ENCODE measurements at places on chromosomes 12 and 14.

DNA sequence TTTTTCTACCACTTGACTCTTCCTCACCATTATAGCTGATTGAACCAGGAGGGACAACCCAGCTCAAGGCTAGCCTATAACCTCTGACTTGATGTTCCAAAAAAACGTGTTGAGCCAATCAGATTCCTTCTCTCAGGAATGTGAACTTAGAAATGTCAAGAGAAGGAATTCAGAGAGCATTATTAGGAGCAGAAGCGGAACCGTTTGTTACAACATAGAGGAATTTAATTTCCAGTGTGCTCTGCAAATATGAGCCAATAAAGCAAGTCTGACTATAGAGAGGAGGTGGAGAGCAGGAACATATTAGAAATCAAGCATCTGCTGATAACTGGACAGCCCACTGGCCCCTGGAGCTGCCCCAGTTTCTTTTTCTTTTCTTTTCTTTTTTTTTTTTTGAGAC is 15.3 kb upstream of the PELI2 start:
- DNase-seq = no peak

GRCh38 chr12:271161-271560 is 8.5 kb upstream of the SLC6A13 start:
- no peak for DNase-seq

DNA sequence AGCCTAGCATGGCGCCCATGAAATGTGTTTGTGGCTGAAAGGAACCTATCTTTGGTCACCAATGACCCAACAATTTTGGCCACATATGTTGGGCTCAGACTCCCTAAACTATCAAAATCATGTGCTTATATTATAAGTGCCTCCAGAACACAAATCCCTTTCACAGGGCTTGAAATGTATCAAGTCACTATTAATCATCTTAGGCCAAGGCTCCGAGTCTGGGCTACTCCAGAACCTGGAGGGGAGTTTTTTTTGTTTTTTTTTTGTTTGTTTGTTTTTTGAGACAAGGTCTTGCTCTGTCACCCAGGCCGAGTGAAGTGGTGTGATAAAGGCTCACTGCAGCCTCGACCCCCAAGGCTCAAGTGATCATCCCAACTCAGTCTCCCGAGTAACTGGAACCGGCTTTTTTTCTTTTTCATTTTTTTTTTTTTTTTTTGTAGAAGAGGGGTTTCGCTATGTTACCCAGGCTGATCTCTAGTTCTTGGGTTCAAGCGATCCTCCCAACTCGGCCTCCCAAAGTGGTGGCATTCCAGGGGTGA is 989 bp upstream of the DRAM1 start:
- no peak for DNase-seq

- DNase-seq = no peak
These were observed 74.0 kb downstream of the TTC7B start for GRCh38 chr14:90742252-90742651.

- peak; percentile 100 for DNase-seq
These were observed 1.3 kb downstream of the GLI1 start for GRCh38 chr12:57460841-57461275.

DNA sequence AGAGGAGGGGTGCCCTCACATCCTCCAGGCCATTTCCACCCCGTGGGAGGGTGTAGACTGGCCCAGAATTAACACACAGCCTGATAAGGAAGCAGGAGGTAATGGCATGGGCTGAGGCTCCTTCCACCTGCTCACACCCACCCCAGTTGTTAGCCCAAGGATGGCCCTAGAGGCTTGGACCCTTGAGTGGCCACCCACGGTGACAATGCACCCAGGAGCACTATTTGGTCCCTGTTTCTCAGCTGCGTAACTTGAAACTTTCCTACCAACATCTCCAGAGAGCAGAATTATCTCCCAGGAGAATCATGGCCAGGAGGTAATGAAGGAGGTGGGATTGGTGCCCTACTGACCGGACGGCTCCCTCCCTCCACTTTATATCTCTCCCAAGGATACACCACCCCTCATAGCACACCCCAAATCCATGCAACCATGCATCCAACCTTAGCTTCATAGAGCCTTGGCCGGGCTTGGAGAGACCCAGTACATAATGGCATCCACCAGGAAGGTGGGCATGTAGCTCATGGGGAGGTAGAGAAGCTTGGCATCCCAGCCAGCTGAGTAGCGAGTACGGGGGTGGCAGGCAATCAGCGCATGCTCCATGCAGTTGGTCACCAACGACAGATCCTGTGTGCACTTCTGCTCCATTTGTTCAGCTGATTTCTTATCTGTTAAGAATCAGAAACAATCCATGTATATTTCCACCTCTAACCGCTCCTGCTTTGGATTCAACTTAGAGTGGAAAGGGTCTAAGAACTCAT is 5.6 kb downstream of the RDH16 start:
- DNase-seq = no peak

GRCh38 chr14:63713058-63713457 is 14.8 kb downstream of the SGPP1 start:
- no peak for DNase-seq

DNA sequence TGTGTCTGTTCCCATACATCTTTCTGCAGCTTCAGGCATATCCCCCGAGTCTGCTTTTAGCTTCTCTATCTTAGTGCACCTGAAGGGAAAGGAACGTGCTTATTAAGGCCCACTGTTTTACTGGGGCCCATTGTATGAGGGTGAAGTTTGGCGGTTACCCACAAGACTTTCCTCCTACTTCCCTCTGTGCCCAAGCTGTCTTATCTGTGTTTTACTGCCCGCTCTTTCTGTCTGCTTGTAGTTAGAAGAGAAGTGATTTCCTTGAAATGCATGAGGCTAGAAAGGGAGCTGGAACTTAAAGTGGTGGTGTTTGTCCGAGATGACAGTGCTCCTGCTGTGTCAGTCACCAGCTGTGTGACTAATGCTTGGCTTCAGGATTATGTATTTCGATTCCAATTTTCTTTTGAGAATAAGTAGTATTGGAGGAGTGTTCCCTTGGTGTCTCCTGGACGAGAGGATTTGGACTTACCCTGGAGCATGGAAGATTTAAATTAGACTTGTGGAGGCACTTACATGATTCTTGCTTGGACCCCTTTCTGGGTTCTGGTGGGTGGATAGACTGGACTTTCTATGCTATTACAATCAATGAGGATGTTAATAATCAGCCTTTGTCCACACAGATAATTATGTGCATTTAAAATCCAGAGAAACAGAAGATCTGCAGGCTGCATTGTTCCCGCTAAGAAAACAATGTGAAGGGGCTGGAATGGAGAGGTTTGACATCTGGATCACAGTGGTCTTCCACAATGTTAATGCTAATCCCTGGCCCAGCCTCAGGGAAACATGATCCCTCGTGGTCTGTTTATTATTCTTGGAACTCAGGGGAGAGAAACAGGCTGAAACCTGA is 13.9 kb upstream of the KRT86 start:
- DNase-seq = peak; percentile 66

DNA sequence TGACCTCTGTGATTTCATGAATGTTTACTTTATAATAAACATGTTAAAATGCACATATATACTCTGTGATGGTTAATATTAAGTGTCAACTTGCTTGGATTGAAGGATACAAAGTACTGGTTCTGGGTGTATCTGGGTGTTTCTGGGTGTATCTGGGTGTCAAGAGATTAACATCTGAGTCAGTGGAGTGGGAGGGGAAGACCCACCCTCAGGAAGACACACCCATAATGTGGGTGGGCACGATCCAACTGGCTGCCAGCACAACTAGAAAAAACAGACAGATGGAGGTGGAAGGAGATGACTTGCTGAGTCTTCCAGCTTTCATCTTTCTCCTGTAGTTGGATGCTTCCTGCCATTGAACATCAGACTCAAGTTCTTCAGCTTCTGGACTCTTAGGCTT is 11.9 kb downstream of the NUP37 start:
- DNase-seq = no peak

- DNase-seq = no peak
These were observed 67.8 kb downstream of the OTX2 start for GRCh38 chr14:56742391-56742878.

DNA sequence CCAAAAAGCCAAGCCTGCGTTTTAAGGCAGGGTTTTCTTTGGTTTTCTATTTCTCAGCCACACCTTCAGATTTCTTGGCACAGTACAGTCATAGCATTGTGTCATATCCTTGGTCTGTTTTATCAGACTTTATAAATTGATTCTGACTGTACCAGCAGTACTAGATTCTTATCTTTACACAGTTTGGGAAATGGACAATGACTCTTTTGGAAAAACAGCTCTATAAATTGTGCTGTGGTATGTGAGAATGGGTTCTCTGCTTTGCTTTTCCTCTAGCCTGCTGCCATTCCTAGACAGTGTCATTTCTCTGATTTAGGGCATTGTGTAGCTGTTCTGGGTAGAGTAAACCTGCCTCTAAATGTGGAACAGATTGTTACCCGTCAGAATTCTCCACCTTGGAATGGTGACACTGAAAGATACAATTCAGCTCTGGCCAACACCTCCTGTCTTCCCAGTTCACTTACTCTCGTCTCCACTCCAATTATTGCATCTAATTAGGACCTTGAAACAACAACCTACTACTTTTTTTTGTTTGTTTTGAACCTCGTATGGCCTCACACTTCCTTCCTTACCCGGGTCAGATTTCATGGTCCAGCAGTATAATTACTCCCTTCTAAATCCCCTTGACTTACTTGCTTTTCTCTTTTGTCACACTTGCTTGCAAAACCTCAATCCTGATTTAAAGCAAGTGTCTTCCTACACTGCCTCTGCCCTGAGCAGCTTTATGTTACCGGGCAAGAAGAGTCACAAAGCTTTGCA is 226.3 kb downstream of the ERC1 start:
- DNase-seq = peak; percentile 42

- DNase-seq = no peak
These were observed 111.2 kb downstream of the MGST1 start for GRCh38 chr12:16458521-16459078.

GRCh38 chr14:68964300-68965093 is 14.6 kb downstream of the ACTN1 start:
- no peak for DNase-seq

DNA sequence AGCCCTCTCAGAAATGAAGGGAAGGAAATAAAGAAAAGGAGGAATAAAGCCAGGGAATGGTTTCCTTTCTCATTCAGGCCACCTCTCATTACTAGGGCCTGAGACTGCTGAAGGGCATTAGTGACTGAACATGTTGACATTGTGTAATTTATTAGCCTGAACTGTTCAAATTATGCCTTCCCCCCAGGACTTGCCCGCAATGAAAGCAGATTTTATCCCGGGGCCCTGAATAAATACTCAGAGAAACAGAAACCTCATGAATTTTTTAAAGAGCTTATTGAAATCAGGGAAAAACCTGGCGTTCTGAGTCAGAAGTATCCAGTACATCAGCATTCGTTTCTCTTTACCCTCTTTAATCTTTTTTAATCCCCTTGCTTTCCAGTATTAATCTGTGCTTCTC is 35.9 kb upstream of the WSCD2 start:
- DNase-seq = no peak

GRCh38 chr12:55068416-55069010 is 48.7 kb downstream of the NEUROD4 start:
- no peak for DNase-seq

- DNase-seq = peak; percentile 31
These were observed at the start of gene LGR5 for GRCh38 chr12:71439613-71440344. TSS of gene LGR5 (plus strand) at chr12:71439798. CDS start at chr12:71440081, 283 bp downstream.

GRCh38 chr12:89187507-89187906 is 164.8 kb downstream of the DUSP6 start:
- no peak for DNase-seq

DNA sequence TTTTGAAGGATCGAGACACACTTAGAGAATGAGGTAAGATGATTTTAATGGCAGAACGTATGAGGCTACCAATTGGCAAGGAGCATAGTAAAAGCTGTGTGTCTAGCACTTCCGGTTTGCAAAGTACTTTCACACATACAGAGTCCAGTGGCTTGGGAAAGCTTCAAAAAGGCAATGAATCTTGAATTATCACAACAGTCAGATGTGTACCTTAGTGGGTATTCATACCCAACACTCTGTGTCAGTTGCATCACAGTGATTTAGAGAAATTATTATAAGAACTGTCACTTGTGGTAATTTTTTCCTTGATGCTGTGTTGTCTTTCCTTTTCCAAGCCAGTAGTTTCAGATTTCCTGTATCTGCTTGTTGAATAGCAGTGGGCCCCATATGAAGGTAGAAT is 424.1 kb downstream of the PCNX1 start:
- no peak for DNase-seq

GRCh38 chr12:57545809-57546437 is 1.1 kb downstream of the DCTN2 start:
- no peak for DNase-seq

DNA sequence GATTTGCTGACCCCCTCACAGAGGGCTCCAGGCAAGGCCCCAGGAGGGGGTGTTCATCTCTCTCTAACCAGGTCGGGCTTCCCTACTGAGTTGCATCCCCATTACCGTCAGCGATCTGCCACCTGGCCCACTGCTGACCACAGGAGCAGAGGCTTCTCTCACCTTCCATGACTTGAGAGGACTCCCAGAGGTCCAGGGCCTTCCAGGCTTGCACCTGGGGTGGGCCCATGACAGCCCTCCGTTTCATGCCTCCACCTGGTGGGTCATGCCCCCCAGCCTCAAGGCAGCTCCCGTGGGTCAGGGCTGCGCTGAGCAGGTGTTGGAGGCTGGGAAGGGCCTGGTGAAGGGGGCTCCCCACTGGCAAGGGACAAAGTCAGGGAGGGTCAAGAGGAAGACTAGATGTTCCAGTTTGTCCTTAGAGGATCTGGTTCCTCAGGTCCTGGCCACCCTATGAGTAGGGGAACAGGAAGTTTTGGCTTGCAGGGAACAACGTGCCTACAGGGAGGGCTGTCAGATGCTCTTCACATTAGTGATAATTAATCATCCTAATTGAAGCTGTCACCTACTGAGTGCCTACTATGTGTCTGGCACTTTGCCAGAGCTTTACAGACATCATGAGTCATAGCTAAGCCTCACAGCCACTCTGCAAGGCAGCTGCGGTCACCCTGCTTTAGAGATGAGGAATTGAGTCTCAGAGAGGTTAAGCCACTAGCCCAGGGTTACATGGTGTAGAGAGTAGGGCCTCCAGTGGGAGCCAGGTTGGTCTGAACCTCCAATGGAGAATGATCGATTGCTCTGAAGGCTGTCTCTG is 13.8 kb downstream of the NFKBIA start:
- DNase-seq = no peak

DNA sequence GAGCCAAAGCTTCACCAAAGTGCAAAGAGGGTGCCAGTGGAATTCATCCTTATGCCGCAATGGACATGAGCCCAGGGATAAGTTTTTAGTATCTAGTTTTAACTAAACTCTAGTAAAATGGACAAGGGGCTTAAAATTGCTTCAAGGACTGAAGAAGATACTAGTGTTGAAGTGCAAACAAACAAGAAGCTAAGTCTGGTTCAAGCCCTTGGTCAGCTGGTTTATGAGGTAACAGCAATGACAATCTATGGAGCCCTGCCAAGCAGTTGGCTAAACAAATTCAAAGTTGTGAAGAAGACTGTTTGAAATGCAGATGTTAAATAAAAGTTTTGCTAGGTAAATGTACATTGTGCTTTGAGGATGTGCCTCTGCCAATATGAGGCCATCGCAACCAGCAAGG is 209.4 kb downstream of the KTN1 start:
- no peak for DNase-seq

GRCh38 chr14:60094306-60094897 is 2.7 kb downstream of the PCNX4 start:
- peak; percentile 79 for DNase-seq

All from SJSA1 (cell line).